ENCODE measurements at places on chromosomes 1 and 21. TPM values are rescaled to one million over a fixed set of nuclear protein-coding genes. Genes with fewer than 3 reads are reported as not detected.

Gene FAM110D
- not detected for polyA plus RNA-seq

Gene UBE2U
- not detected for polyA plus RNA-seq

Gene LAD1
- polyA plus RNA-seq, result 0.04 TPM

Gene CCDC30
- polyA plus RNA-seq, result 0.61 TPM

Gene EXO1
- 4.3 TPM for polyA plus RNA-seq

Gene DMRTA2
- polyA plus RNA-seq, result not detected

Gene S100B
- polyA plus RNA-seq, result not detected

Gene OR6N1
- polyA plus RNA-seq, result not detected

Gene CDA
- polyA plus RNA-seq, result 2.8 TPM

Gene MTARC1
- 2.1 TPM for polyA plus RNA-seq

Gene TMED5
- polyA plus RNA-seq, result 53.7 TPM

Gene LRRC53
- not detected for polyA plus RNA-seq

Gene RAB13
- polyA plus RNA-seq, result 259 TPM

Gene RAVER2
- 5.5 TPM for polyA plus RNA-seq

Gene HSD3B1
- polyA plus RNA-seq, result not detected

Gene TARS2
- 14.5 TPM for polyA plus RNA-seq

Gene CADM3
- 0.01 TPM for polyA plus RNA-seq

Gene ELAPOR1
- polyA plus RNA-seq, result 0.88 TPM

Gene CDKN2C
- 12.5 TPM for polyA plus RNA-seq

Gene TMPRSS15
- not detected for polyA plus RNA-seq

Gene RGL1
- 10.1 TPM for polyA plus RNA-seq

Gene HYI
- polyA plus RNA-seq, result 27.9 TPM

Gene CNTN2
- not detected for polyA plus RNA-seq

Gene EPHA10
- not detected for polyA plus RNA-seq

Gene SLC1A7
- 0.11 TPM for polyA plus RNA-seq

Gene SHISA4
- polyA plus RNA-seq, result 24.4 TPM

Gene TCEA3
- 14.7 TPM for polyA plus RNA-seq

Gene CD52
- not detected for polyA plus RNA-seq

Gene KTI12
- 9.8 TPM for polyA plus RNA-seq

Gene IRF6
- polyA plus RNA-seq, result 1.0 TPM

Gene PLEKHA6
- 6.8 TPM for polyA plus RNA-seq

Gene TNFRSF8
- polyA plus RNA-seq, result 0.22 TPM

Gene KCNA2
- not detected for polyA plus RNA-seq

Gene GJC2
- polyA plus RNA-seq, result 1.8 TPM

Gene TIAM1
- 2.1 TPM for polyA plus RNA-seq

Gene ATAD3C
- not detected for polyA plus RNA-seq

Gene TCHHL1
- not detected for polyA plus RNA-seq

Measured in AG04450 (cell line).